ENCODE measurements at places on chromosomes 3 and 15. TPM values are rescaled to one million over a fixed set of nuclear protein-coding genes. Genes with fewer than 3 reads are reported as not detected.

The DCLK3 gene
- not detected for total RNA-seq

The PHLDB2 gene
- total RNA-seq = 27.2 TPM

The SERPINI1 gene
- total RNA-seq = 1.1 TPM

The TMF1 gene
- total RNA-seq = 39.1 TPM

The MNS1 gene
- total RNA-seq = 0.36 TPM

The FOXL2NB gene
- total RNA-seq = not detected

The RLBP1 gene
- total RNA-seq = not detected

The SPESP1 gene
- total RNA-seq = 3.0 TPM

The HYAL1 gene
- total RNA-seq = 0.36 TPM

The CCDC39 gene
- total RNA-seq = not detected

The VGLL3 gene
- total RNA-seq = 97.3 TPM

The CFAP100 gene
- total RNA-seq = not detected

The ZNF80 gene
- total RNA-seq = not detected

The POPDC2 gene
- total RNA-seq = under 0.01 TPM

The SLC51A gene
- total RNA-seq = not detected

- DNase-seq = no peak
These were observed 74.0 kb downstream of the UBE2E2 start for GRCh38 chr3:23276913-23277658.

DNA sequence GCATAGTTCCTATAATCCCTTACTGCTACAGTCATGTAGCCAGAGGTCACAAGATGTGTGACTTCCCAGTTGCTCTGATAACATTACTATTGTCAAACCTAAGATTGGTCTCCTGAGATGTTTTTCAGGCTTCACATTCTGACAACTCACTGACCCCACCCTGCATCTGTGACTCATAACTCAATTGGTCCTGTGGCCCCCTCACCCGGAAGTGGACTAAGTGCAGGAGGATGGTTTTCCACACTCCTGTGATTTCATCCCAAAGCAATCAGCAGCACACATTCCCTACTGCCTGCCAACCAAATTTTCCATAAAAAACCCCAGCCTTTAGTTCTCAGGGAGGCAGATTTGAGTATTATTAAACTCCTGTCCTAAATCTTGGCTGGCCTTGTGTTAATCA, 564.9 kb upstream of the ZNF385D start:
- DNase-seq = no peak

- DNase-seq = peak; percentile 66
These were observed 46.5 kb downstream of the CD86 start for GRCh38 chr3:122101646-122102045.

GRCh38 chr3:159112724-159113123, 310.9 kb downstream of the MFSD1 start:
- no peak for DNase-seq

DNA sequence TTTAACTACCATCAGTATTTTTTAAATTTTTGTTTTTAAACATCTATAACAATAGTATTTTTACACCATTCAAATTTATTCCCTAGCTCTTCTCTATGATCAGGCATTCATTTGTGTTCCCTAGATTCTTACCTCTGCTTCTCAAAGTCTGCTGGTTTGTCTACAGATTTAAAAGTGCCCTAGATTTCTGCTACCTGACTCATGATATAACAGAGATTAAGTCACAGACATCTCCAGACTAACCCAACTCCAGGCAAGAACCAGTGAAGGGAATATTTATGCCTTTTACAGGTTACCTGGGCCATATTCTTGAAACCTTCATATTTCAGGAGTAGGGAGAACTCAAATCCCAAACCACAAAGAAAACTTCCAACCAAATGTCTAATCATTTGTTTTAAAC, 38.8 kb downstream of the ADAM10 start:
- DNase-seq = peak; percentile 11

DNA sequence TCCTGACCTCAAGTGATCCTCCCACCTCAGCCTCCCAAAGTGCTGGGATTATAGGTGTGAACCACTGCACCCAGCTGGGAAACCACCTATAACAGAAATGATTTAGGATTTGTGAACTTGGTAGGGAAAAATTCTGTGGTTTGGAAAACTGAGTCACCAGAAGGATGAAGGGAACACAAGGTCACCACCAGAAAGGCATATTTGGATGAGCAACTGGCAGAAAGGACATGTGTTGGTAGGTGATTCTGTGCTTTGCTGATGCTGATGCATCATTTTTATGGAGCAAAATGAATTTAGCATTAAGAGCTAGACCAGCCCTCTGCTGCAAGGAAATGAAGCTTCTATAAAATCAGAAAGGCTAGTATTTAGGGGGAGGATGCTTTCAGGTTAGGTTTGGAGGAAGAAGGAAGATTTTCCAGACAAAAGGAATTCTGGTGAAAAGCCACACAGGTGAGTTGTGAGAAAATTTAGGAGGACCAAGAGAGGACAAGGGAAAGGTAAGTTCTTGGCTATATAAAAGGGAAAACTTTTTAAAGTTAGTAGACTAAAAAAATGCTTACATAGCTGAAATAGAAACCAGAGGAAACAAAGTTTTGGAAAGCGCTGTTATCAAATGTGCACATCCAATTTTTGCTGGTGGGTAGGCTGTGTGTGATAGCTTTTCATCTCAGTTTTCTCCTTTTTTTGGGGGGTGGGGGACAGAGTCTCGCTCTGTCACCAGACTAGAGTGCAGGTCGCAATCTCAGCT, 3.6 kb downstream of the PXK start:
- peak; percentile 89 for DNase-seq

DNA sequence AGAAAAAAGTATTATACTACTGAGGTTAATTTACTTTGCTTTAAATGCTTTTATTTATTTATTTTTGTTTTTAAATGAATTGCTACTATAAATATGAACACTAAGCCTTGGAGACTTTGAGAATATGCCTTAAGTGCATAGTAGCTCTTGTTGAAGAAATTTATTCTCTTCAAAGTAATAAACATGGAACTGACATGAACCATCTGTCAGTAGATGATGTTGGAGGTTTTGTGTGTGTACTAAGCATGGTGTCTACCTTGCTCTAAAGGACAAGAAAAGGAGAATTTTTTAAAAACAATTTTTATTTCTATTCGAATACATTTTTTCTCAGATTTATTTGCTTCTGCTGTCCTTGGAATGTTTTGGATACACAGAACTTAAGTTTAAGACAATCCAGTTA, 81.1 kb upstream of the PDZRN3 start:
- no peak for DNase-seq

DNA sequence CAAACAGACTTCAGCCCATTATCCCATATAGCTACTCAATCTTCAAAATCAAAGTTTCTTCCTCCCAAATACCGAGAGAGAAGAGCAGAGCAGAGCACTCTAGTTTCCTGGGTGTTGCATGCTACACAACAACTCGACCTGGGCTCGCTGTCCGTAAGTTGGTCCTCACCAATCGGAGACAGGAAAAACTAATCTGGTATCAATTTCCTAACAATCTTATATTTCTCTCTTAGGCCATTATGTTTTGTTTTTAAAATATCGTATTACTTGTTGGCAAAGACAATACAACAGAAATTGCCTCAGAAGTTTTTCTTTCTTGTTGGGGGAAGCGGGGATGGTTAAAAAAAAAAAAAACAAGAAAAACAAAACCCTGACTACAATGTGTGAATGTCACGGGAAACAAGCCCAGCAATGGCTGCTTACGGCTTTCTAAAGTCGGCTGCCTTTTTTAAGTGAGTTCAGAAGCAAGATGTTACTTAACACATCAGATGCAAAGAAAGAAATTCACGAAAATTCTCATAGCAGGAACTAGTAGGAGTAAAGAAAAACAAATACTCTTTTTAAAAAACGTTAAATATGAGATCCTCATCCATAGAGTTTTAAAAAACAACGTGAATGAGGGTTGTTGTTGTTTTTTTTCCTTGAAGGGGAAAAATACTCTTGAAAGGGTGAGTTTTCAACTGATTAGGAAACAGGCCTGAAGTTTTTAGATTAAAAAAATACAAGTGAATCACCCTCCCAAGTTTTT, 1.9 kb downstream of the VGLL4 start:
- DNase-seq = peak; percentile 68

DNA sequence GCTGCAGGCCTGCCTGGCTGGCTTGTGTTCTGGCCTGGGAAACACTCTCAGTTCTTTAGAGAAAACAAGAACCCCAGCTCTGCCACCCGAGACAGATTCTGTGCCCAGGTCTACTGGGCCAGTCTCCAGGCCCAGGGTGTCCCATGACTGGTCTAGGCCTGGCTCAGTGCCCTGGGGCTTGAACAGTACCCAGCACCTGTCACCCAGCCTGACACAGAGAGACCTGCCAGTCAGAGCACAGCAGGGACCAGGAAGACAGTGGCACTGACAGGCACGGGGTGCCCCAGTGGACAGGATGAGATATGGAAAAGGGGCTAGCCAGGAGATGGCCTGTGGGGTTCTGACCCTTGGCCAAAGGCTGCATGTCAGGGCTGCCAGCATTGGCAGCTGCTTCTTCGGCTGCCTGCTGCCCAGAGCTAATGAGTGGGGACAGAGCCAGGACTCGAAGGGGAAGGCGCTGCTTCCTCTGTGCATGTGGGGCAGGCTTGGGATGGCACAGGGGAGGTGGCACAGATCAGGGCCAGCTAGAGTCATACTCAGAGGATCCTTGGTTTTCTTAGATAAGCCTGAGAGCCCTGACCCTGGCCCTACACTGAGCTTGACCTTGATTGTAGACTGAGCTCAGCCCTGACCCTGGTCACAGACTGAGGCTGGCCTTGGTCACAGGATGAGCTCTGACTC, 15.1 kb downstream of the CCDC33 start:
- no peak for DNase-seq

- DNase-seq = peak; percentile 41
These were observed 40.2 kb downstream of the IRAK2 start for GRCh38 chr3:10204921-10205320.

GRCh38 chr15:66873856-66874255, 171.8 kb downstream of the SMAD6 start:
- DNase-seq = no peak

DNA sequence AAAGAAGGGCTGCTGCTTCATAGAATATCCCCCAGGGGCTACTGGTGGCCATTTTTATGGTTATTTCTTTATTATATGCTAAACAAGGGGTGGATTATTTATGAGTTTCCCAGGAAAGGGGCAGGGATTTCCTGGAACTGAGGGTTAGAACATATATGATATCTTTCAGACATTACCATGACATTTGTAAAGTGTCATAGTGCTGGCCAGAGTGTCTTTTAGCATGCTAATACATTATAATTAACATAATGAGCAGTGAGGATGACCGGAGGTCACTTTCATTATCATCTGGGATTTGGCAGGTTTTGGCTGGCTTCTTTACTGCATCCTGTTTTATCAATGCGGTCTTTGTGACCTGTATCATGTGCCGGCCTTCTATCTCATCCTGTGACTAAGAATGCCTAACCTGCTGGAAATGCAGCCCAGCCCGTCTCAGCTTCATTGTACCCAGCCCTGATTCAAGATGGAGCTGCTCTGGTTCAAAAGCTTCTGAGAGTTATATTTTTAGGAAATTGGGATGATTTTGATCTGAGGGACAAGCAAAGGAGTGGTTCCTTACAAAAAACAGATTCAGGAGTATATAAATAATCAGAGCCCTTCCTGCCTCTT, 9.1 kb upstream of the ZBTB20 start:
- DNase-seq = no peak

DNA sequence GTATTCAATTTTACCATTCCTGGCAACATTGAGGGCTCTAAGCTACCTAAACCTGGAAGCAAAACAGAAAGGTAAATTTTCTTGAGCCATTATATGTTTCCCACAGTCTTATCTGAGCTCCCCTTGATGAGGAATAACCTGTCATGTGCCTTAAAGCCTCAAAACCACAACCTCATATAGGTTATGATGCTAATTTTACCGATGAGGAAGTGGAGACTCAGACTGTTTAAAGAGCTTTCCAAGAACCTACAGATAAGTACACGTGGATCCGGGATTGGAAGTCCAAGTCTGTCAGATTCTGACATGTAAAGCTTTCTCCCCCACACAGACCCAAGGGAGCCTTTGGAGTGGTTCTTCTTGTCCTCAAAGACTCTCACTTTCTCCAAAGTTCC, 140.5 kb downstream of the SEMA6D start:
- DNase-seq = no peak

DNA sequence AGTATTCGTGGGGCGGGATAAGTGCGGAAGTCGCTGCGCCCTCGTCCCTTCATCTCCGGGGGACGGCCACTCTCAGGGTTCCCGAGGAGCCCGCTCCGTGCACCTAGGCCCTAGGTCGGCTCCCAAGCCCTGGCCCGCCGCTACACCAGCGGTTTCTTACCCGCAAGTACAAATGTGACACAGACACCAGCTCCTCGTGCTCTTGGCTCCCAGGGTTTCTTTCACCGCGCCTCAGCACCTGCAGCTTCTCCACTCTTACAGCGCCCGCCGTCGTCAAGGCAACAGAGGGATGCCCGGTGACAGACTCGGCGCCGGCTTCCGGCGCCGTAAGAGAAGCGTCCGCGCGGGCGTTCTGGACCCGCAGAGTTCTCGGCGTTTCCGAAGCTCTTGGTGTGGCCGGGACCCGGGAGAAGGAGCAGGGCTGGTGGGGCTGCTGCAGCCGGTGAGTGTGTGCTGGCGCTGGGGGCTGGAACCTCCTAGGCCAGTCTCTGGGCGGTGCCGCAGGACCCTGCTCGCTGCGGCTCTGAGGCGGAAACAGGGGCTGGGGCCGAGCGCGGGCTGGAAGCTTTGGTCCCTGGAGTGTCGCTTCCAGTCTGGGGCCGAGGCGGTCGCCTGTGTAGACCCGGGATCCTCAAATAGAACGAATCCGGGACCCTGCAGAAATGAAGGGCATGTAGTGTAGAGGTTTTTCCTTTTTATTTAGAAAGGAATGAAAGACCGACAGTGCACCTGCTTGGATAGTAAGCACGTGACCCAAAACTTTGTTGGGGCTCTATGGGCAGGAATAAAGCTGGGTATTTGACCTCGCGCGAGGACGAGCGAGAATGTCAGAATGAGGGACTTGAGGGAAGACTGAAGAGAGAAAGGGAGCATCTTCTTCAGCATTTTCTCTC, 155.4 kb upstream of the GOLGA6L4 start:
- DNase-seq = peak; percentile 3

- DNase-seq = peak; percentile 91
These were observed 1026.0 kb downstream of the TUSC7 start for GRCh38 chr3:117735481-117736101.

GRCh38 chr3:53160660-53161449, at the start of gene PRKCD:
TSS of gene PRKCD (plus strand) at chr3:53161209. CDS start at chr3:53178423, 17,214 bp downstream.
- DNase-seq = peak; percentile 78

- DNase-seq = no peak
These were observed 634.1 kb downstream of the FHIT start for GRCh38 chr3:60617188-60617587.

- no peak for DNase-seq
These were observed 42.6 kb downstream of the PHLDB2 start for GRCh38 chr3:111901637-111902036.

GRCh38 chr3:196097373-196098154, 15.7 kb upstream of the TFRC start:
- DNase-seq = no peak

DNA sequence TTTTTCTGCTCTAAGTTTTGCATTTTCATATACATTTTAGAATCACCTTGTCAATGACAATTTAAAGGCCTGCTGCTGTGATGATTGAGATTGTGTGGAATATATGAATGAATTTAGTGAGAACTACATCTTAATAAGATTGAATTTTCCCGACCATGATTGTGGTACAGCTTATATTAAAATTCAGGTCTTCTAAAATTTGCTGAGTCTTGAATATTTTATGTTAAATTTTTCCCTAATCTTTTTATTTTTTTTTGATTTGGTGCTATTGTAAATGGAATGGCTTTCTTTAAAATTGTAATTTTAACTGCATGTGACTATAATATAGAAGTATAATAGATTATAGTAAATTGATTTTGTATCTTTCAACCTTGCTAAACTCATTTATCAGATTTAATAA, 172.1 kb downstream of the IL1RAP start:
- no peak for DNase-seq

- peak; percentile 50 for DNase-seq
These were observed 57.7 kb downstream of the SEMA5B start for GRCh38 chr3:122969585-122970469.

All from IMR-90 (cell line).